ENCODE measurements at places on chromosomes 12 and 14.

DNA sequence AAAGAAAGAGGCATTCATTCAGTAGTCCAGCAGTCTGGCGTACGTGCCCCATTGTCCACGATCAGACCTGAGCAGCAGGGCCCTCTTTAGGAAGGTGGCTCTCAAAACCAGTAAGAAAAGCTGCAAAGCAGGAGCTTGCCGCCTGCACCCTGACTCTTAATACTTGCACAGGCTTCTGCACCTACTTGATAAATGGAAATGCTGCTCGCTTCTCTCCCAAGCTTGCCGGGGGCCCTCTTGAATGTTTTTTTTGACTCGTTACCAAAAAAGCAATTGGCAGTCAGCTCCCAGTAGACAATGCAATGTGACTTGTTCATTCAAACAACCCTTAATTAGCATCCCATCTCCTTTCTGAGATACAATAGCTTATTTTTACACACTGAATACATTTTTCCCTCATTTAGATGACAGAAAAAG is 27.2 kb upstream of the PTPRB start:
- DNase-seq, result peak; percentile 19

DNA sequence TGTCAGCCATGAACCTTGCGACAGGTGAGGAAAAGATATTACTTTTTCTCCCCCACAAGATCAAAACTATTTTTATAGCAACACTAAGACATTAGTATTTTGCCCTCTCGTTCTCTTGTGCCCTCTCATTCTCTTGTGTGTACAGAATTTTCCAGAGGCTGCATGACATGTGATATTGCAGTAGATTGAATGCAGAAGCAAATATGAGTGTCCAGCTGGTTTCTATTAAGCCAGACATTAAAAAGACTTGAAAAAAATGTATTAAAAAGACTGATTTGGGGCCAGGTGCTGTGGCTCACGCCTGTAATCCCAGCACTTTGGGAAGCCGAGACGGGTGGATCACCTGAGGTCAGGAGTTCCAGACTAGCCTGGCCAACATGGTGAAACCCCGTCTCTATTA is 63.7 kb upstream of the ZFP36L1 start:
- peak; percentile 49 for DNase-seq

GRCh38 chr12:108606492-108606891 is 8.6 kb upstream of the TMEM119 start:
- DNase-seq, result no peak

- DNase-seq, result no peak
Observed at GRCh38 chr12:117882181-117882580, 86.6 kb downstream of the KSR2 start.

DNA sequence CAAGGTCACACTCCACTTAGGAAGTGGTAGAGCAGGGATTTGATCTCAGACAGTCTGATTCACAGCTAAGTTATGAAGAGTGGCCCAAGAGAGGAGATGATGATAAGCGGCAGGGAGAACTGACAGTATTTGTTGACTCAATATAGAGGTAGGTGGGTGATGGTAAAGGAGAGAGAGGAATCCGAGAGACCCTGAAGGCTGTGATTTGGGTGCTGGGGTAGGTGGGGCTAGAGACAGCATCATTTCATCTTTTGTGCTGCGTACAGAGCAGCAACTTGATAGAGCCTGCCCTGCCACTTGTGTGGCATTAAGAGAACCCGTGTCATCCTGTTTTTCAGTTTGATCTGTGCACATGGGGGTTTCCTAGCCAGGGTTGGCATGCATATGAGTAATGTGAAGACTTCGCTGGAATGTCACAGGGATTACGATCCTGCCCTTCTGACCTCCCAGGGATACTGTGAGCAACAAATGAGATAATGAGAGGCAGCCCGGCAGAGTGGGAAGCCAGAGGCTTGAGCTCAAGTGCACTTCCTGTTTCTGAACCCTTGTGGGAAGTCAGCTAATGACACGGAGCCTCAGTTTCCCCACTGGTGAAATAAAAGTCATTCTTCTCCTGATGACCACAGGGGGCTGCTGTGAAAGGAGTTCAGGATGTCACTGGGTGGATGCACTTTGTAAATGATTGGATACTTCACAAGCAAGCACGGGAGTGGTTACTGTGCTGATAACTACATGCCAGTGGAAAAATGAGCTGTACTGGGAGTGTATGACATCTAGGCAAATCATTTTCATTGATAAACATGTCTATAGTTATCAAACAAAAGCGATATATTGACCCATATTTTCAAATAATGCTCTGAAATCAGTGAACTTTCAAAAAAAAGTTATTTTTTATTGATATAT is 59.5 kb upstream of the IGF1 start:
- peak; percentile 88 for DNase-seq

DNA sequence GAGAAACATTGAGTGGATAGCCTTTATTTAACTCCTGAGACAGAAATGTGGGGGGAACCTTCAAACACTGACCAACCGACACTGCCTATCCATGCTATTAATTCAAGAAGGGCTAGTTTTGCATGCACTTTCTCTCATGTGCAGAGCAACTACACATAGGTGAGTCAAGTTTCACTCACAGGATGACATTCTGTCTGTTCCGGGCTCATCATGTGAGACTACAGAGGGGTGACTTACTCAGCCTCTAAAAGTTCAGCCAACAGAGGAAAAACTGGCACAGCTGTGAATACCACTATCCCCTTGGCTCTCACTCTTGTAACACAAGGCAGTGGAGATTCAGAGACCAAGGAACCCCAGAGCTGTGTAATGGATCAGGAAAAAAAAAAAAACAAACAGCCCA is 13.3 kb downstream of the BEST3 start:
- DNase-seq, result peak; percentile 64

GRCh38 chr12:112962561-112962960 is 15.8 kb upstream of the OAS2 start:
- DNase-seq, result no peak

DNA sequence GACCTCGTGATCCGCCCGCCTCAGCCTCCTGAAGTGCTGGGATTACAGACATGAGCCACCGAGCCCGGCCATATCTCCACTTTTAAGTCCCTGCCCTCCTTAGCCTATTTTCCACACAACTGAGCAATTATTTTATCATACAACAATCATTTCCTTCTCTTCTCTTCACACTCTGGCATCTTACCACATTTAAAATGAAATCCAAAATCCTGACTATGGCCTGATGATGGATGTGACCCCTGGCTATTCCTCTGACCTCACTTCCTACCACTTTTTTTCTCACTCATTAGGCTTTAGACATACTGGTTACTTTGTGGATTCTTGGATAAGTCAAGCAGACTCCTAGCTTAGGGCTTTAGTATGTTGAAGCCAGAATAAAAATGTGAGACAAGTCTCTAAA is 21.9 kb upstream of the EID3 start:
- no peak for DNase-seq

DNA sequence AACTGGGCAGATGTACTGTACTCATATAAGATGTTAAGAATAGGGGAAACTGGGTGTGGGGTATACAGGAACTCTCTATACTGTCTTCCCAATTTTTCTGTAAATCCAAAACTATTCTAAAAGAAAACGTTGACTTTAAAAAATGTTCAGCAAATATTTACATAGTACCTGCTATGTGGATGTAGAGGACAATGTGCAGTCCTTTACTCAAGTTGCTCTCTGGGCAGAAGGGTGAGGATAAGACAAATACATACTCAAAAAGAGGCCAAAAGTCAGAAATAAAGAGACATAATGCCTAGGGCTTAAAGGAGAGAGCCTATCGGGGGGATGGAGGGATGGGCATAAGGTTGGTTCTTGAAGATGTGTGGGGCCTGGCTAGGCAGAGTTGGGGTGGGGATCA is 44.7 kb downstream of the PPP1R36 start:
- DNase-seq, result no peak

DNA sequence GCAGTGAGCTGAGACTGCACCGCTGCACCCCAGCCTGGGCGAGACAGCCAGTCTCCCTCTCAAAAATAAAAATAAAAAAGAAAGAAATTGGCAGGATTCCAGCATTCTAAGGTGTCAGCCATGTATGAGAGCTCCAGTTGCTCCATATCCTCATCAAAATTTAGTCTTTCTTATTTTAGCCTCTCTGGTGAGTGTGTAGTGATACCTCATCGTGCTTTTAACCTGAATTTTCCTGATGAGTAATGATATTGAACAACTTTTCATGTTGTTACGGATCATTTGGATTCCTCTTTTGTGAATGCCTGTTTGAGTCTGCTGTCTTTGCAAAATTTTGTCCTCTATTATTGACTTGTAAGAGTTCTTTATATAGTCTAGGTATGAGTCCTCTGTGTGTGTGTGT is 28.5 kb downstream of the CCDC60 start:
- no peak for DNase-seq

- peak; percentile 93 for DNase-seq
Observed at GRCh38 chr12:109888179-109889020, 8.1 kb upstream of the GLTP start.

DNA sequence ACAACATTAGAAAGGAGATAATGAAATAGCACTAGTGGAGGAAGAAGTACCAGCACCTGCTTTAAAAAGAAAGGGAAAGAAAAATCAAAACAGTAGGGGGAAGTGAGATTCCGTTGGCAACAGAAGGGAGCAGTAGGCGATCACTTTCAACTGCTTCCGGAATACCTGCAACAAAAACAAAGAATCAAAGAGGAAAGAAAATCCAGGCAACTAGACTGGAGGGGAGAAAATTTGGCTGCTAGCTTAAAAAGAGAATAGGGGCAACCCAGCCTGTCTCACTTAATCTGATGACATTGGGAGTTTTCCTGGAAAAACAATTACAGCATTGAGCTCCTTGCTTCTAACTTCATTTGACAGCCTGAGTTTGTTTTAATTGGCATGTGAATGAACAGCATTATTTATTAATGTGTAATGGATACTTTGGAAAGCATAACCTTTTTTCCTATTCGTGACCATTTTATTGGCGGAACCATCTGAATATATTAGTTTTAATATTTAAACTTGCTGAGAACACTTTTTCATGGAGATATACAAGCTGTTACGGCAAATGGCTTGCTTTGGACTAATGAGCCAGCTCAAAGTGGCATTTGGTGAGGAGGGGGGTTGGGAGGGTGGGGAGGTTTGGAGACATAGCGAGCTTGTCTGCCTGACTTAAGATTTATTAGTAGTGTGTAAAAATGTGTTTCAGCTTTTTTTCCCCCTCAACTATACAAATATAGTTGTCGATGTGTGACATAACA is 2.5 kb upstream of the DACT1 start:
- no peak for DNase-seq

DNA sequence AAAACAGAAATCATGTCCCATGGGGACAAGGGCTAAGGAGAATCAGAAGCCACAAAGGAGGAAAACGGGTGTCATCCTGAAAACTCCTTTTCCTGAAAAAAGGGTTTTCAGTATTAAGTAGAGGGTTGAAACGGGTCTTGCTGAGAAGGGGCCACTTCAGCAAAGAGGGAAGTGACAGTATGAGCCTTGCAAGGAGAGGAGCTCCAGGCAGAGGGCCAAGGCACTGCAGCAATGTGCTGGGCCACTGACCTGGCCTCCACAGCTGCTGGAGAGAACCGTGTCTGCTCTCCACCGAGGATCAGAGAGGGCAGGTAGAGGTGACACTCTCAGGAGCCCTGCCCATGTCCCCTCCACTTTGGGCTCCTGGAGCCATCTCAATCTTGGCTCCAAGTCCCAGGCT is 103.3 kb downstream of the NCOR2 start:
- no peak for DNase-seq

GRCh38 chr12:42010715-42011114 is 134.0 kb downstream of the GXYLT1 start:
- no peak for DNase-seq

GRCh38 chr12:89476232-89476631 is 48.4 kb downstream of the GALNT4 start:
- DNase-seq, result no peak

DNA sequence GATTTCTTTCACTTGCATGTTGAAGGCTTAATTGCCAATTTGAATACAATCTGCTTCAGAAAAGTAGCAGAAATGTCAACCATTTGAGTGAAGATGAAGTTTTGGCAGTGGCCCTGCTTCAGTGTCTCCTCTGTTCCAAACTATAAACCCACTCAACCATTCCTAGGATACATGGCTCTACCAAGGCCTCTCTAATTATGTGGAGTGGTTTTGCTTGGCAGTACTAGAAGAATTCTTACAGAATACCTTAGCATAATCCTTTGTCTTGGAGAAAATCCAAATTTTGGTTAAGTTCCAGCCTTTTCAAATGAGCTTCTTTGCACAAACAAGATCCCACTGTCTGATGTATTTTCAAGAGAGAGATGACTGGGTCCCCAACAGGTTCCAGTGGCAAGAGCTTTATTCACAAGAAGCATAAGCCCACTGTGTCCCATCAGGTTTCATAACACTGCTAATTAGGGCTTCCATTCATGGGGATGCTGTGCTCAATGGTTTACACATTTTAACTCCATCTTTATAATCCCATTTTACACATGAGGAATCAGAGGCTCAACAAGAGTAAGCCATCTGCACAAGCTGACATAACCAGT is 234.5 kb downstream of the IPO8 start:
- no peak for DNase-seq

GRCh38 chr12:27208414-27208750 is 35.7 kb upstream of the STK38L start:
- no peak for DNase-seq

DNA sequence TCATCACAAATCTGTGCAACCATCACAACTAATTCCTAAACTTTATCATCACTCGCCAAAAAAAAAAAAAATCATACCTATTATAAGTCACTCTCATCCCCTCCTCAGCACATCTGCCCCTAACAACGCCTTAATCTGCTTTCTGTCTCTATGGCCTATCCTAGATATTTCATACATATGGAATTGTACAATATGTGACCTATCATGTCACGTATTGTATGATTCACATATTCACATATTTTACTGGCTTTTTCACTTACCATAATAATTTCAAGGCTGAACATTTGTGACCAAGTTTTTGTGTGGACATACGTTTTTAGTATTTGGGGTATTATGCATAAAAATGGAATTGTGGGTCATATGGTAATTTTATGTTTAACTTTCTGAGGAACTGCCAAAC is 400.7 kb downstream of the DAD1 start:
- peak; percentile 45 for DNase-seq

- peak; percentile 77 for DNase-seq
Observed at GRCh38 chr12:124828264-124829007, 35.2 kb downstream of the SCARB1 start.

- no peak for DNase-seq
Observed at GRCh38 chr14:53144244-53144643, 8.9 kb downstream of the DDHD1 start.

GRCh38 chr12:4068981-4069669 is 195.9 kb upstream of the PARP11 start:
- peak; percentile 31 for DNase-seq

GRCh38 chr14:104447750-104448149 is 131.8 kb upstream of the C14orf180 start:
- no peak for DNase-seq

DNA sequence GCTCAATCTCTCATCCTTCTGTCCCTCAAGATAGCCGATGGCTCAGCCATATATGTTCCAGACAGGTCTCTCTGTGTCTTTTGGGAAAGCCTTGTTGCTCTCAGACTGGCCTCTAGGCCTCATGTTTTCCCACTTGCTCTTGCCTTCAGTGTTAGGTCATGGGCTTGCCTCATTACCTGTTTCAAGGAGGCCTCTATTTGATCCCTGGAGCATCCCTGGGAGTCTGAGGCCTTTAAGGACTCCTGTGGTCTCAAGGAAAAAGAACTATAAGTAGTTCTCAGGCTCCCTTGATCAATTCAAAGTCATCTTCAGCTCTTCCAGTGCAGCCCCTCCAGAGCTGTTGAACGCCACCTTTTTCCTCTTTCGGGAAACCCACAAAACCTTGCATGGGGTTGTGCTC is 47.9 kb downstream of the NTF3 start:
- no peak for DNase-seq

Data from fibroblast of upper back skin (primary cell).